ENCODE measurements at places on chromosomes 1 and 21. TPM values are rescaled to one million over a fixed set of nuclear protein-coding genes. Genes with fewer than 3 reads are reported as not detected.

- DNase-seq = no peak
These were observed 194.6 kb downstream of the ST6GALNAC3 start for GRCh38 chr1:76269155-76269554.

DCDC2B gene
- total RNA-seq = not detected

FGR gene
- total RNA-seq = not detected

TRIM58 gene
- total RNA-seq = 0.13 TPM

PARS2 gene
- total RNA-seq = 7.1 TPM

WDR64 gene
- total RNA-seq = not detected

DNA sequence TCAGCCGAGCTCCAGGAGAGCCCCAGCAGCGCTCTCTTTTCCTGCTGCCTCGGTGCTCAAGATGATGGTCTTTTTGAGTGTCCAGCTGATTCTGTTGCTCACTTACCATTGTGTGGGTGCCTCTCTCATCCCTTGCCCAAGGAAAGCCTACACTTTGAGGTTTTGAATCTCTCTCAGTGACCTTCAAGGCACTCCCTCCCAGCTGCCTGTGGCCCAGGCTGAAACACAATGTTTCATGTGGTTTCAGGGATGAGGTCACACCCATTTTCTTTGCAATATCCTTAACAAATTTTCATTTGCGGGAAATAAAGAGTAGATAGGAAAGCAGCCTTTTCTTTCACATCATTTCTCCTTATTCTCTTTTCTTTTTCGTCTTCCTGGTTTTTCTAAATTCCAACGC, 12.6 kb upstream of the MRPS14 start:
- DNase-seq = no peak
